ENCODE measurements at places on chromosomes 13 and 19.

DNA sequence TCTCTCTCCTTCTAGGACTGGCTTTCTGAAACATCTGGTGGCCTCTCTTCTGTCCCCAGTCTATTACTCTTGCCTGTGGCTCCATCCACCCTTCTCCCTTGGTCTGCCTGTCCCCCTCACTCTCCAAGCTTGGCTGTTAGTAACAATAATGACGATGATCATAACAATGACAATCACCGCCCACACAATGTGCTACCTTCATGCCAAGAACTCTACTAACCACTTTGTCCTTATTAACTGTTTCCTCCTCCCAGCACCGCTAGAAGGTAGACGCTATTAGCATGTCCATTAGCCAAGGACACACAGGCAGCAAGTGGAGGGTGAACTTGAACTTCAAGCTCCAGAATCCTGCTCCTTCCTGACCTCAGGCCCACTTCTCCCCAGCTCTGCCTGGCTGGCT is 2.7 kb downstream of the GYS1 start:
- no peak for DNase-seq

DNA sequence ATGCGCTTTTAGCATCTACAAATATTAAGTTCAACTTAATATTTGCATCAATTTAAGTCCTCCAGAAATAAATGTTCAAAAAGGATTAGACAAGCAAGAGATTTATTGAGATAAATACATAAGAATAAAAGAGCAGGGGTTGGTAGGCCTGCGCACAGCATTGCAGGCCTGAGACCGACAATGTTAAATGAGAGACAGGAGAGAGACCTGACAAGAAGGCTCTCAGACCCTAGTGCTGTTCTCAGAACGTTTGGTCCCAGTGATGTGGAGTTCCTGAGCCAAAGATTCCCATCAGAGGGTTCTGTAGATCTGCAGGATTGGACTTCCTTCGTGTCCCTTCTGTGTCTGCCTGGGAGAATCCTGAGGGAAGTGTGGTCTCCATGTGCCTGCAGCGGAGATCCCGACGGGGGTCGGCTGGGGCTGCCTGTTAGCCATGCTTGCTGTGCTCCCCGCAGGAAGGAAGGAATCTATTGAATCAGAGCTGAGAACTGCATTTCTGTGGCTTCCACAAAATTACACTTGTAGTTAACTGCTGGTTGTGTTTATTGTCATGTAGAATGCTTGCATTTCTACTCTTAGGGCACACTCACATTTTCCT is 369.9 kb upstream of the SLC10A2 start:
- no peak for DNase-seq

DNA sequence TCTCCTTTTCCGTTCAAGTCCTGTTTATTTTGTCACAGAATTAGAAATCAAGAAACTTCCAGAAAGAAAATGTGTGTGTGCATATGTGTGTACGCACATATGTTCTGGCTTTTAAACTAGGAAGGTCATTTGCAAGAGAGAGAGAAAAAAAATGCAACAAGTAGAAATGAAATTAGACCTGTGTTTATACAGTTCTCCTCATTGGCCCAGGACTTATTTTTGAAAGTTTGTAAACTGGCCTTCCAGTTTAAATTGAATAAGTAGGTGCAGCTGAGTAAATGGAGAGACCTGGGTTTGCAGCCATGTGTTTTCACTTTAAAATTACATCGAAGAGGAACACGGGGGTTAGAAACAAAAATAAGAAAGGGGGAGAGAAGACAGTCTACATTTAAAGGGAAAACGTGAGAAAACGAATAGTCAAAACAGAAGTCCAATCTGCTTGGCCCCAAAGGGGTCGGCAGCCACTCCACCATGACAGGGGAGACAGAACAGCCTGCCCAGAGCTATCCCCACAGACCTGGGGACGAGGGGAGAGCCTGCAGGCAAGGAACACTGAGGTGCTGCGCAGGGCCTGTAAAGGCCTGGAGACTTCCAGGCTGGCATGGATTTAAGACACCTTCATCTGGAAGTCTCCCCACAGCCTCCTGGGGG is 216.8 kb upstream of the MAB21L1 start:
- no peak for DNase-seq

- DNase-seq, result no peak
Observed at GRCh38 chr19:6464070-6464873, at the start of gene CRB3. CRB3 (plus strand) TSS chr19:6464271; CDS start chr19:6464702, 431 bp downstream.

GRCh38 chr13:24261566-24261965 is 47.8 kb upstream of the C1QTNF9 start:
- no peak for DNase-seq

Data from SHP77 treated with DMSO at 0.1 percent for 48 hours (cell line).